ENCODE measurements at places on chromosomes 6 and 20.

DNA sequence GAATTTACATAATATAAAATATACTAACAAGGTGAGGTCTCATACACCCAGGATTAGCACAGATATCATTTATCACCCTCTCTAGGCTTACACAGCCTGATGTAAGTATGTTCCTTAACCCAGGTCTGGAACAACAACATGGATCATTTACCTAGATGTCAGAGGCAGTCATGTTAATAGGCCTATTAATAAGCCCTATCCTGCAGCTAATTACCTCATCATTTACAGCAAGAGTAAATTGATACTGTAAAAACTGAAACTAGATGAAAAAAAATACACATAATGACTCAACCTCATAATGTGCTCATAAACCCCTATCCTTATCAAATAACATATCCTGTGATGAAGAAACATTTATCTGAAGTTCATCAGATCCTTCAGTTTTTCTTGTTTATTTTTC lies 334.3 kb upstream of the MANEA start:
- no peak for DNase-seq

GRCh38 chr6:1913577-1913976 lies 303.9 kb downstream of the FOXC1 start:
- DNase-seq: no peak

- DNase-seq: no peak
Observed at GRCh38 chr6:112874881-112875280, 527.8 kb downstream of the RFPL4B start.

GRCh38 chr20:428658-429200 lies 20.6 kb downstream of the RBCK1 start:
- no peak for DNase-seq

- DNase-seq: no peak
Observed at GRCh38 chr6:108777536-108777935, 70.7 kb upstream of the ARMC2 start.

DNA sequence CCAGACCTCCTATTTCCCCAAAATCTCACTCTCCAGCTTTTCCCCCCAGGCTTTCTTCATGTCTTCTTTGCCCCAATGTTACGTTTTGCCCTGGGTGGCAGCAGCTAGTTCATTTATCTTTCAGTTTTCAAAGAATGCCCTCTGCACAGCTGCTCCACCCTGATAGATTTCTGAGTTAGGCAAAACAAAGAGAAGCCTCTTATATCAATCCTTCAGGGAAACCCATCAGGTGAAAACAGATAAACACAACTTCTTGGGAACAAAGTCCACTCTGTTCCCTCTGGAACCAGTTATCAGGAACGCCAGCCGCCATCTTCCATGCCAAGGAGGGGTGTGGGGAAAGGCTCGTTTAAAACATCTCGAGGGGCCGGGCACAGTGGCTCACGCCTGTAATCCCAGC lies 34.0 kb downstream of the ZBTB9 start:
- DNase-seq: no peak

DNA sequence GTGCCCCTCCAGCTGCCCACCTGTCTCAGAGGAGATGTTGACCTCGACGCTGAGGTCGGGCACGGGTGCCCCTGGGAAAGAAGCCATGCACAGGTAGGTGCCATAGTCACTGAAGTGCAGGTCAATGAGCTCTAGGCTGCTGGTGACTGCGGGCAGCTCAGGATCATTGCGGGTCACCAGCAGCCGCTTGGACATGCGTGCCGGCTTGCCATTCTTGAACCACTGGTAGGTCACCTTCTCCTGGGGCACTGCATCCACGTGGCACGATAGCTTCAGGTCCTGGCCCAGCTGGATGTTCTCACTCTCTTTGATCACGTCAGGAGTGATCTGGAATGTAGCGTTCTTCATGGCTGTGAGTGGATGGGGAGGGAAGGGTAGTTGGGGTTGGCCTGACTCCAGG lies 45.7 kb downstream of the MDGA1 start:
- no peak for DNase-seq

- DNase-seq: peak; percentile 11
Observed at GRCh38 chr6:149484733-149485700, at the start of gene ZC3H12D. Gene ZC3H12D (minus strand): TSS chr6:149485014. CDS start chr6:149474543, 10,471 bp downstream.

- no peak for DNase-seq
Observed at GRCh38 chr6:13074415-13075140, 253.8 kb downstream of the TBC1D7 start.

Measured in AG09309 (cell line).